SJSA1 (cell line): ENCODE measurements at places on chromosomes 16 and 17.
A peak's percentile ranks its signal among the peaks of the same experiment; 100 is the strongest.

DNA sequence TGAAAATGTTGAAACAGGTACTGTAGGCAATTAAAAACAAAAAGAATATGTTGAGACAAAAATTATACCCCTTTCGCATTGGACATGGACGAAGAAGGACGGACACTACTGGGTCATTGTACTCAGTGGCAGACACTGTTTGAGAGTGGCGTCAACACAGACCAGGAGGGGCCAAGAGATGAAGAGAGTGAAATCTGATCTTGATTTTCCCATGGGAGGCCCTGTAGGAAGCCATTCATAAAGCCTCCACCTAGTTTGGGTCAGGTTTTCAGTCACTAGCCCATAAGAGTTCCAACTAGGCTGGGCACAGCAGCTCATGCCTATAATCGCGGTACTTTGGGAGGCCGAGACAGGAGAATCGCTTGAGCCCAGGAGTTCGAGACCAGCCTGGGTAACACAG lies 23.6 kb upstream of the SMURF2 start:
- DNase-seq = no peak

DNA sequence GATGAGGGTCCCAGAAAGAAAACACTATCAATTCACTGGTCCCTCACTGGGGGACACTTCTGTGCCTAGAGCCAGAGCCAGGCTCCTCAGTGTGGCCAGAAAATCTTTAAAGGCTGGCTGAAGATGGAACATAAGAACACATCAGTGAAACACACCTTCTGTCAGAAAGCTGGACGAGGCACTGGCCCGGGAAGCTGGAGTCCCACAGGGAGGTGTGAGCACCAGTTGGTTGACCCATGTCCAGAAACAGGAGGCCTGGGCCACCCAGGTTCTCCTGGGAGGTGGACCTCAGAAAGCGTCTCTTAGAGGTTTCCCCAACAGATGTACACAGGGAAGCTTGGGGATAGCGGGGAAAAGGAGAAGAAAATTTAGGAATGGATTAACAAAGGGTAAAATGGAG lies 56.2 kb upstream of the ALDH3A2 start:
- DNase-seq = no peak

GRCh38 chr16:57614536-57614935 lies 13.9 kb upstream of the ADGRG1 start:
- DNase-seq = no peak

GRCh38 chr17:3574231-3574630 lies 16.6 kb upstream of the TRPV3 start:
- DNase-seq = no peak

DNA sequence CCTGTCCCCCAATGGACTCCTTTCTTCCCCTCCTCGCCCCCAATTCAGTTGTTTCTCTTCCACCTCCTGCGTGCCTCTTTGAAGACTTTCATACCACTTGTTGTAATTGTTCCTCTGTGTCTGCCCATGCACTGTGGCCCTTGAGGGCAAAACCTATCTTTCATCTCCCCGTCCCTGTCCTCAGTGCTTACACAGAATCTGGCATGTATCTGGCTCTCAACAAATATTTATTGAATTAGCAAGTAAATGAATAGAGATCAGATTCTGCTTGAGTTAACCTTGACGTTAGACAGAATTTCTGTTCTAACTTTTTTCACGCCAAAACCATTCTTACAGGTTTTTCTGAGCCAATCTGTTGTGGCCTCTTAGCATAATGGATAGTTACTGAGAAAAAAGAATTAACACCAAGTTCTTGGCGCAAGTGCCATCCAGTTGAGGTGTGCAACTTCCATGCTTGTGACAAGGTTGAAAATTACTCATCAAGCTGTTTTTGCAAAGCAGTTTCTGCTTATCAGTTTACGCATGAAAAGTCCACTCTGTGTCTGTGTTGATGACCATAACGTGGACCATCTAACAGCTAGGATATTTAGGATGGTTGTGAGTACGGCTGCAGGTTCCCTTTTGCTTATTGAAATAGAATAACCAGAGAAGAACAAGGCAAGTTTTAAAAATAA lies 215.1 kb downstream of the PRKCA start:
- DNase-seq = no peak

DNA sequence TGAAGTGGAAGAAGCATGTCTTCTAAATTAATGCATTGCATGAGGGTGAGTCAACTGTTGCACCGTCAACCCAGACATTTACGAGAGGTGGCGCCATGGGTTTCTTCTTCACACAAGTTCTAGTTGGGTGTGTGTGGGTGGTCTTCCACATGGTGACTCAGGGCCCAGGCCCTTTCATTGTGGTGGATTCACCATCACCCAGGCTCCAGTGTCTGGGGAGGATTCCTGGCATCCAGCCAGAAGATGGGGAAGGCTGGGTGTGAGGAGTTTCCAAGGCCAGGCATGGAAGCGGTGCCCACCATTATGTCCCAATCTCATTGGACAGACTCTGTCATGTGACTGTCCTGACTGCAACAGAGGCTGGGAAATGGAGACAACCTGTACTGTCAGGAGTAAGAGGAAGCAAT lies 21.4 kb upstream of the JPH3 start:
- DNase-seq = peak; percentile 98

DNA sequence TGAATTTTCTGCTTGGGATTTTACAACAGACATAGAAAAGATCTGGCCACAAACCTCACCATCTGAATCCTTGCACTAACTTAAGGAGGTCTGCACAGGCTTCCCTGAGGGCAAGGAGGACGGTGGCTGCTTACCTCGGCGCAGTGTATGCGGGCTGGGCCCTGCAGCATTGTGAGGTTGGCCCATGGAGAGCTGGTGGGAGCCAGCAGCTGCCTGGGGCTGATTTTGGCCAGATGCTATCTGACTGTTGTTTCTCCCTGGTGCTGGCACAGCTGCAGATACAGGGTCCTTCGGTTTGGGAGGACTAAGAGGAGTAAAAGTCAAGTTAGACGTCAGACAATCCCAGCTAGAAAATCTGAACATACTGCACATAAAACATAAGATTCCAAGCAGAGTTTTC lies 79.8 kb downstream of the ARHGAP17 start:
- DNase-seq = no peak

DNA sequence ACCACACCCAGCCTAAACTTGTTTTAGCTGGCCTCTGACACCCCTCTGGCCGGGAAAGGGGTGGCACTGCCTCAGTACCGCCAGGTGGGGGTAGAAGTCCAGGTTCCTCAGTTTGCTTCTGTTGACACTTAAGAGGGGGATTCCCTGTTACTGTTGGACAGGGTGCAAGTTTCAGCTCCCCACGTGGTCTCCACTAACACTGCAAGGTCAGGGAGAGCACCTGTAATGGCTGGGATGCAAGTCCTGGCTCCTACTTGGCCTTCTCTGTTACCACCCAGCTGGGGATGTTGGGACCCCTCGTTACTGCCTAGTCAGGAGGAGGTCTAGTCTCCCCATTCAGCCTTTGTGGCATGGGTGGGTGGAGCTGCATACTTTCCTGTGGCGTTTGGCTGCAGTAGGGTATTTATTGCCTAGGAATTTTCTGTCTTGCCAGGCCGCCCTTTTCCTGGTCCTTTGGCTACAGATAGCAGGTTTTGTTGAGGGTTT lies 10.6 kb upstream of the MFAP4 start:
- DNase-seq = no peak

GRCh38 chr17:4334332-4334731 lies 32.1 kb downstream of the UBE2G1 start:
- DNase-seq = no peak

GRCh38 chr16:78720416-78720815 lies 621.0 kb downstream of the WWOX start:
- no peak for DNase-seq

DNA sequence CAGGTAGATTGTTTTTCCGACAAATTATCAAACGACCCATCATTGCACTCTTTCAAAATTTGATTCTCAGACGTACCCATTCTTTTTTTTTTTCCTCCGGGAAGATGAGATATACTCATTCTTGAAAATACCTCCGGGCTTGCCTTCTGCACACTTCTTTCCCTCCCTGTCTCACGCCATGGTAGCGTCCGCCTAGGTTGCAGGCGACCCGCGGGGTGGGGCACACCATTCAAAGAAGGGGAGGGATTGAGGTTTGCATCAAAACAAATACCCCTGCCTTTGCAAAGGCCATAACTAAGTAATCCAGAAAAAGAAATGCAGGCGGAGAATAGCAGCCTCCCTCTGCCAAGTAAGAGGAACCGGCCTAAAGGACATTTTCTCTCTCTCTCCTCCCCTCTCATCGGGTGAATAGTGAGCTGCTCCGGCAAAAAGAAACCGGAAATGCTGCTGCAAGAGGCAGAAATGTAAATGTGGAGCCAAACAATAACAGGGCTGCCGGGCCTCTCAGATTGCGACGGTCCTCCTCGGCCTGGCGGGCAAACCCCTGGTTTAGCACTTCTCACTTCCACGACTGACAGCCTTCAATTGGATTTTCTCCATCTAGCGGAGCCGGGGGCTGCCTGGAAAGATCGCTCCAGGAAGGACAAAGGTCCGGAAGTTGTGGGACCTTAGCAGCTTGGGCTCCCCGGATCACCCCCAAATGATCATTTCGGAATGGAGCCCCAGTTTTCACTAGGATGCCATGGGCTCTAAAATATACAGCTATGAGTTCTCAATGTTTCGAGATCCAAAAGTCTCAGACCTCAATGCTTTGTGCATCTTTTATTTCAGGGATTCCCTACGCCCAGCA lies 843 bp downstream of the TP53 start:
- peak; percentile 98 for DNase-seq

DNA sequence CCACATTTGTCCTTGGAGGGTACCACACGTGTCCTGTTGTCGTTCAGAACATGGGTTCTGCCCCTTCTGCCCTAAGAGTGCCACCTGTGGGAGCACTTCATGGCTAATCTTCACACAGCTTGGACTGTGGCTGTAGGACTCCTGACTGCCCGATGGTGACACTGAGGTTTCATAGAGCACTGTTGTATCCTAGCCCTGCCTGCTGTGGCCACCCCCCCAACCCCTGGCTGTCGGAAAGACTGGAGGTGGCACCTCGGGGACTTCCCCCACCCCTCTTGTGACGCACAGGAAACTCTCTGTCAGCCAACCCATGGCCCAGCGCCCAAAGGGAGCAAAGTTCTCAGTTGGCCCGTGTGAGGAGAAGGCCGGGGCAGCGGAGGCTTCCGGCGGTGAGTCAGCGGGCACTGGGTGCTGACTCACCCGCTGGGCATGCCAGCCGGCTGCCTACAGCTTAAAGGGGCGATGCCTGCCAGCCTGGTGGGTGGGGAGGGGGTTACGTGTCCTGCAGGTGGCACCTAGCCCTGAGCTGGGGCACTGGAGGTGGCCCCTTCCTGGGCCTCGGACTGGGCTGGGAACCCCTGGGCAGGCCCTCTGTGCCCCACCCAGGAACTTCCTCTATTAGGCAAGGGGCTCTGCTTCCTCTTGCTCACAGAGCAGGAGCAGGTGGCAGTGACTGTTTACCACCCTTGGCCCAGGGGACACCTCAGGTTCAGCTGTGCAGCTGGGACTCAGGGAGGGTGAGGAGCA lies 3.4 kb downstream of the MAP2K3 start:
- DNase-seq = peak; percentile 95

- no peak for DNase-seq
These were observed 22.7 kb upstream of the ATP5MC1 start for GRCh38 chr17:48869821-48870318.

- no peak for DNase-seq
These were observed 50.0 kb downstream of the SHISA9 start for GRCh38 chr16:12951392-12951791.

DNA sequence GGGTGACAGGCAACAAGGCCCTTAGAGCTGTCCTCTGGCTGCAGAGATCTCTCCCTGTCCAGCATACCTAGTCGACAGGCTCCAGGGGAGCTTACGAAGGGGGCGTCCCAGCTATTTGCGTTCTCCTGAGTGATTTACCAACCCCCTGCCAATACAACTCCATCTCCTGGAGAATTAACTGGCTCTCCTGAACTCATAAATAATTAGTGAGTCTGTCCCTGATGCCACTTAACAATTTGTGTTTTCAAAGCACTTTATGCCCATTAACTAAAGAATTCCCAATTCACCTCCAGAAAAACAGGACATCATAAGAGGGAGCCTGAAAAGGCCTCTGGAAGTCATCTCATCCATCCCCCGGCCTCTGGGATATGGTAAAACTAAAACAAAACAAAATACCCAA lies 26.7 kb downstream of the SDK2 start:
- no peak for DNase-seq

- DNase-seq = peak; percentile 88
These were observed 709 bp upstream of the CD300LG start for GRCh38 chr17:43846221-43846712.

GRCh38 chr16:9047689-9048301 lies 43.6 kb upstream of the HAPSTR1 start:
- DNase-seq = peak; percentile 99

DNA sequence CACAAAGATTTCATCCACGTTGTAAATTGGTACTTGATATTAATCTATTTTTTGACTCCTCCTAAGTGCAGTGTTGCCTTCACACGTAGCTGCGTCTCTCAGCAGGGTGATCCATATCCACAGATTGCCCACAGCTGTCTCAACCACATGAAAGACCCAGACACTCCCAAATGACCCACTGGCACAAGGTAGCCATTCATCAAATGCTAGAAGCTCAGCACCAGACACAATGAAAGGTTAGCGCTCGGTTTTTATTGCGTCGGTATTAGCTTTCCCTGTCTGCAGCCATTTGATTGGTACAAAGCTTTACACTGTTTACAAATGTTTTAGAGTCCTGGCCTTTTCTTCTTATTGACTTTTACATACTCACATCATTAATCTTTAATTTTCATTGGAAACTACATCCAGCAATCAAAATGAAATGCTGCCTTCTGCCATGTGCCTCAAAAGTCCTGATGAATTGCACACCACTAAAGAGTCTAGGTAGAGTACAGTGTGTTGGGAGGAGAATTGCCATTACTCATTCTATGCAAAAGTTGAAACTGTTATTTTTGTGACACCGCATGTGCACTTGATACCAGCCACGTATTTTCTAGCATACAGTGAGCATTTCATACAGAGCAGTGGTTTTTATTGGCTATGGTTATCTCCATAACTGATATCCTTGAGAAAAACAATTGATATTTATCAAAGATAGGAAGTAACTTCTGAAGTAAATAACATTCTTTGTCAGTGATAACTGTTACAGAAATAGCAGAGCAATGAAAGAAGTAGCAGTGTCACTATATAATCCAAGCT lies 127.3 kb upstream of the NUDT7 start:
- DNase-seq = no peak

- no peak for DNase-seq
These were observed 7.0 kb upstream of the CBFA2T3 start for GRCh38 chr16:88983771-88984687.

- no peak for DNase-seq
These were observed 41.5 kb upstream of the CBFA2T3 start for GRCh38 chr16:89018282-89019158.

- no peak for DNase-seq
These were observed 41.3 kb downstream of the USP31 start for GRCh38 chr16:23107936-23108335.

GRCh38 chr17:75589012-75589918 lies 1.7 kb downstream of the MYO15B start:
- peak; percentile 98 for DNase-seq
